Adipocyte (in vitro differentiated cells): ENCODE measurements at places on chromosomes 6 and 20.

DNA sequence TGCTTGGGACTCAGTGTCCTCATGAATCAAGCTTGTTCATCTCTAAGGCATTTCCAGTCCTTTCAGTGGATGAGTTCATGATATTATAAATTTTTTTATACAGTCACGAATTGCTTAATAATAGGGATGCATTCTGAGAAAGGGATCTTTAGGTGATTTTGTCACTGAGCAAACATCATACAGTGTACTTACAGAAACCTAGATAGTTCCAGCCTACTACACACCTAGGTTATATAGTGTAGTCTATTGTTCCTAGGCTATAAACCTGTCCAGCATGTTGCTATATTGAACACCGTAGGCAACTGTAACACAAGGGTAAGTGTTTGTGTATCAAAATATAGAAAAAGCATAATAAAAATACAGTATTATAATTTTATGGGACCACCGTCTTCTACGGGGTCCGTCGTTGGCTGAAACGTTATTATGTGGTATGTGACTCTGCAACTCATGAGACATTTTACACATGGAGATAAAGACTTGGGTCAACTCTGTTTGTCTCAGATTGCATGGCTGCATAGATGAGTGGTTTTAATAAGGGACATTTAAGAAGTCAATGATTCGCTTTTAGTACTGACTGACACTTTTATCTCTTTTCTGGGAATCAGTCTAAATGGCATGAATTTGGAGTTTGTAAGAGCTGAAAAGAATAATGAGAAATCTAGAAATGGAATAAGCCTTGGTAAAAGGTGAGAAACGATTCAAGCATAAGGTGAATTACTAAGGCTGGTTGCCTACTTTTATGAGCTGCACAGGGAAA, 33.2 kb downstream of the CLIC5 start:
- DNase-seq: no peak

DNA sequence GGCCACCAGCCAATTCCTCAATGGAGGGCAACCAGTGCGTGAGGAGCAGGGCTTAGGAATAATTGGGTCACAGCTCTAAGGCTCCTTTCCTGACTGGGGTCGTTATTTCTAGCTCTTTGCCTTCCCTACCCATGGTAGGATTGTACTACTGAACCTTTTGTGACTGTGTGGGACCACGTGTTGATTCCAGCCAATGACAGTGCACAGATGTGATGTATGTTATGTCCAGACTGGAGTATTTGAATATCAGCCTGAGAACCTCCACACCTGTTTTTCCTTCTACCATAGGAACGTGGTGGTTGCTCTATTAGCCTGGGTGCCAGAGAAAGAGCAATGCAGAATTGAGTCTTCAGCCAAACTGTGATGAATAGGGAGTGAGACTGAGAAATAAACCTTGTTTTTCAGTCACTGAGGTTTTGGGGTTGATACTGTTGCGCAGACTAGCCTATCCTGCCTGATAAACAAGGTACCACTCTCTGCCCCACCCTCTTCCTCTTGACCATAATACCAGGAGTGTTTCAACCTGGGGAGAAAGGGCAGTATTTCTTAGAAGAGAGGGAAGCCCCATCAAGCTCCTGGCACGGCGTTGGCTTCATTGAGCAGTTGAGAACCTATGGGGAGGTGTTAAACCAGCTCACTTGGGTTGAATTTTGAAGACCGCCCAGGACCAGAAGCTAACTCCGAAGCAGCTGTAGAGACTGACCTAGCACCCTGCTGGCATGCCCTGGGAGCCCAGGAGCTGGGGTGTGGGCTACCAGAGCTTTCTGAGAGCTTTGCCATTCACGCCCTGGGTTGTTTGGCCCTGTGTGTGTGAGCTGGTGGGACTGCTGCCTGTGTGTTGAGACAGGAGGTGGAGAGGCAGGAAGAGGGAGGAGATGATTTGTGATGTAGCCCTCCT, 105.5 kb upstream of the BACH2 start:
- DNase-seq: no peak

DNA sequence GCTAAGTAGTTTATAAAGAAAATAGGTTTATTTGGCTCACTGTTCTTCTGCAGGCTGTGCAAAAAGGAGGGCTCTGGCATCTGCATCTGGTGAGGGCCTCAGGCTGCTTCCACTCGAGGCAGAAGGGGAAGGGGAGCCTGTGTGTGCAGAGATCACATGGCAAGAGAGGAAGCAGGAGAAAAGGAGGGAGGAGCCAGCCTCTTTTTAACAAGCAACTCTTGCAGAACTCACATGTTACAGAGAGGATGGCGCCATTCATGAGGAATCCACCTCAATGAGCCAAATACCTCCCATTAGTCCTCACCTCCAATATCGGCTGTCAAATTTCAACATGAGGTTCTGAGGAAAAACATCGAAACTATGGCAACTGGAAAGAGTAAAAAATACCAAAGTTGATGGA, 666.6 kb upstream of the SLC35B3 start:
- DNase-seq: no peak

DNA sequence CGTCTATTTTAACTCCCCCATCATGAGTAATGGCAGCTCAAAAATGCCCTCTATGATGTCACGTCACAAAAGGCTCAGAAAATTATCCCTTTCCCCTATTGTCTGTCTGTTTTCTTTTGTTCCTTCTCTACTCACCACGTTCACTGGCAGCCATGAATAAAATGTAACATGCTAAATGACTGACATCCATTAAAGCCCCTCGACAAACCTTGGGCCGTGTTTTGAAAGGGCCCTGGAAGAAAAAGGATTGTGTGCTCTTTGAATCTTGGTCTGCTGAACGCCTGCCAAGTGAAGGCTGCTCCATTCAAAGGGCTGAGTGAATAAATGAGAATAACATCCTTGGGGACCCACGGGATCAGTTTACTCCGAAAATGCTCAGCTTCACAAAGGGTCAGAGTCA, 118.7 kb downstream of the RPS12 start:
- DNase-seq: no peak

DNA sequence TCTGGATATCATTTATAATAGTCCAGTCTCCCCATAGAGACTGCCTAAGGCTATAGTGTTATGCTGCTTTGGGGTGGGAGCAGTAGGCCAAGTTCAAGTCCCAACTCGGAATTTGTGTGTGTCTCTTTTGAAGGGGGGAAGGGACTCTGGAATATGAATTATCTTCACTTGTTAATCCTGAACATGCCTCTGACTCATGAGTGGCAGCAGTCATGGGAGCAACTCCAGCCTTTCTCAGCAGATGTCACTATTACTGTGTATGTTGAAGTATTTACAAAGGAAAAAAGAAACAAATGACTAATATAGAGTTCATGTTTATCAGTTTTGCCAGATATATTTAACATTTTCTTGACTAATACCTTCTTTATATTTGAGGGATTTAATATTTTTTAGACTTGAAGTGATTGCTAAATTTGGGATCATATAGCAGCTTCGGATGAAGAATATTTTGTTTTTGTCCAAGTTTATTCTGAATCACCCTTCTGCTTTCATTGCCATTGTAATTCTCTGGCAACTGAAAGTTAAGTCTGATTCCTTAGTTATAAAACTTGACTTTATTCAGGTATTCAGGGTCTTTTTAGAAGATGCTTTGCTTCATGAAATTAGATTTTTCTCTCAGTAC, 23.4 kb downstream of the FAM217A start:
- DNase-seq: peak; percentile 86

DNA sequence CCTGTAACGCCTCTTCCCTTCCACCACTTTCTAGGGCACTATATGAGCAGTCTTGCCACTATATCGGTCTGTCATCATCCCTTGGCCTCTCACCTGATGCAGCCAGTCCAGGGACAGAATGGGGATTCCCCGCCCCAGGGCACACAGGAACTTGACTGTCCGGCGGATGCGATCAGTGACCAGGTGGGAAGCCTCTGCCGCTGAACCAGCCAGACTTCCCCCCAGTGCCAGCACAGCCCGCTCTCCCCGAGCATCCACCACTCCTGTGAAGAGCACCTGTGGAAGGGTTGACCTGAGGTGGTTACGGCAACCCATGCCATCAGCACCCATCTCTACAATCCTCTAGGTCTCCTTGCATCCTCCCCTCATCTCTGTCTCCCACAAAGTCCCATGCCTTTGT, 12.2 kb upstream of the NRM start:
- no peak for DNase-seq

GRCh38 chr6:142985281-142985680, 40.3 kb upstream of the HIVEP2 start:
- DNase-seq: peak; percentile 30
